ENCODE measurements at places on chromosomes 12 and 14.

- DNase-seq: no peak
Observed at GRCh38 chr12:85697003-85697402, 139.2 kb downstream of the RASSF9 start.

DNA sequence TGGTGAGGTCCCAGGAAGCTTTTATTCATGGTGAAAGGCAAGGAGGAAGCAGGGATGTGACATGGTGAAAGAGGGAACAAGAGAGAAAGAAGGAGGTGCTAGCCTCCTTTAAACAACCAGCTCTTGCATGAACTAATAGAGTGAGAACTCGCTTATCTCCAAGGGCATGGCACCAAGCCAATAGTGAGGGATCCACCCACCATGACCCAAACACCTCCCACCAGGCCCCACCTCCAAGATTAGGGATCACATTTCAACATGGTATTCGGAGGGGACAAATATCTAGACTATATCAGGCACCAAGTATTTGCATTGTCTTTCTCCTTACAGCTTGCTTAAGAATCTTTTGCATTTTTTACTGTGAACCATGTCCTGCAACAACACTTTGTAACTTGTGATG, 91.9 kb upstream of the DHRS4 start:
- no peak for DNase-seq

DNA sequence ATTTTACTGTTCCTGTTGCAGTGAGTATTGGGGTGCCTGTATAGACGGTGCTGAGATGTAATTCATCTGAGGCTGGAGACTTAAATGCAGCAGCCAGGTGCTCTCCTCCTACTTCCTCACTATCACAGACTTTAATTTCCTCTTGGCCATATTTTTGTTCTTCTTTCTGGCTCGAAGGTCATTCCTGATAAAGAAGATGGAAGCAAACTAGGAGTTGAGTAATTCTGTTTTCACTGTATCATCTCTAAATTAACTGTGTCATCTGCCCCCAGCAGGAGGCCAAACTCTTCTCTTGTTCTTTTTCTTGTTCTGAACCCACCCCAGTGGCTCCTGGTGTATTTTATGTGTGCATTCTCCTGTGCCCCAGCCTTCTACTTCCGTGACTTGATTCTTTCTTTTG, 141.7 kb upstream of the ARHGAP5 start:
- DNase-seq: no peak

GRCh38 chr12:96044943-96045290, 9.5 kb upstream of the LTA4H start:
- DNase-seq: no peak

- no peak for DNase-seq
Observed at GRCh38 chr12:62860501-62861411, 74.2 kb downstream of the PPM1H start.

DNA sequence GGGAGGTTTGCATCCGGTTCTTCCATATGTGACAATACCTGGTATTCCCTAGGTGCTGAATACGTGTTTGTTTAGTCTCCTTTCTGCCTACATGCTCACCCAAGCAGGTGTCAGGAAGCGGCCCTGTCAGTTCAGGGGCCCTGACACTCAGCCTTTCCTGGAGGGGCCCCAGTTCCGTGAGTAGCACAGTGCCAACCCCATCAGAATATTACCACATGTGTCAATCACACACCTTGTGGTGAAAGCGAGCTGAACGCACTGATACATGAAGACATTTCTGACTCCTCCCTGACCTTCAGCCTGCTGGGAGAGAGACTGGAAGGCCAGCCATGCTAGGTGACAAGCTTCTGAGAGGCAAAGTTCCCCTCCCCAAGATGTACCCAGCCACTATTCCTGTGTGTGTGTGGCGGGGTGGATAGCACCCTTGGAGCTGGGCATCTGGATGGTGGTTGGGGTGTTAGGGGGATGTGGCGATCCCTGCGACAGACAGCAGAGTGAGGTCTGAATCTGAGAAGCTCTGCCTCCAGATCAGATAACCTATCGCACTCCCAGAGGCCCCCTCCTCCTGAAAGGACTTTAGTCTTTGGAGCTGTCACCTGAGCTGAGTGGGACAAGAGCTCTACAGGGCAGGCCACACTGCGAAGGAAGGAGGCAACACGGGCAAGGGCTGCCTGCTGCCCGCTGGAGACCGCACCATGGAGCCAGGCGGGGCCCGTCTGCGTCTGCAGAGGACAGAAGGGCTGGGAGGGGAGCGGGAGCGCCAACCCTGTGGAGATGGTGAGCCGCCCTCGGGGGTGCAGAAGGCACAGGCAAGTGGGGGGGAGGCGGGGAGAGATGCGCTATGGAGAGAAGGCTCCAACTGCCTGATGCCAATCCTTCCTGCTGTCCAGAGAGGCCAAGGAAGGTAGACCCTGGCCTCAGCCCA, at the start of gene SOAT2:
Gene SOAT2, plus strand, starts transcription at position 604 of the 925 bp plus-strand sequence. Its CDS starts 92 bp downstream, at position 696.
- no peak for DNase-seq

DNA sequence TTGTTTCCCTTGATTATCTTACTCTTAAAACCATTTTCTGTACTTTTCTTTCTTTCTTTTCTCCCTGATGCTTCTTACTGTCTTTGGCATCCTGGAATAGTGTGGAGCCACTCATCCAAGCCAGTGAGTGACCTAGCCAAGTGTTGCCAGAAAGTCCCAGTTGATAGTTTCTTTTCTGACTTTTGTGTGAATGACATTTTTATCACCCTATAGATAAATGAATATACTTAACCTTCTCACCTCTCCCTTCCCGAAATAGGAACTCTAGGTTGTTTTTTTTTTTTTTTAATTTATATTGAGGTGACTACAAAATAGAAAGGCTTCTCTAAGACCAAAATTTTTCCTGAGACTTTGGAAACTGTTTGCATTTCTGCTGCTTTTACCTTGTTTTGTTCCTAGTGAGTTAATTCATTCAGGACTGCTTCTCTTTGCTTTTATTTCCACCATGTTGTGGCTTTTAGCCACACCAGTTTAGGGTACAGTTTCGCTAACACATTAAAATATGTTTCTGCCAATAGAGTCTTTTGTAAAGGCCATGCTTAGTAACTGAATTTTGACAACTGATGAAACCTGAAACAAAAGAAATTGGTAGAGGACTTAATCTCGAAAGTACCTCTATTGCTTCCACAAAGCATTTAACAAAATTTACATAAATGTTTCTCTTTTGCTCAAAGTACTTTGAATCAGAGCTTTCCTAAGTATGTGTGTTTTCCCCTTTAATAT, 194.6 kb downstream of the ERC1 start:
- DNase-seq: no peak

GRCh38 chr12:16346958-16347357, 487 bp upstream of the MGST1 start:
- no peak for DNase-seq

DNA sequence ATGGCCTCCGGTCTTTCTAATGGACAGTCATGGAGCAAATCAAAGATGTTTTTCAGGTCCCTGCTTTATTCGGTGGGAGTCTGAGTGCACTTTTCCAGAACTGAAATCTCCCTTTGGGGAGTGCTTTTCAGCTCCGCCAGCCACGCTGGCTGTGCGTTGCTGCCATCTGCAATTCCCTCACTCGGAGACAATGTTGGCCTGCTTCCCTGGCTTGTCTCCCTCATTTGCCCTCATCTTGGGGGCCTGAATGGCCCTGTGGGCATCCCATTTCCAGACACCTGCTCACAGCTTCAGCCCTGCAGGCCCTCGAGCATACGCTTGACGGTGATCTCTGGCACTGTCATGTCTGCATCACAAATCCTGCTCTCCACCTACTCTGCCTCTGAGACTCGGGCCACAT, 103.8 kb downstream of the CCDC92 start:
- DNase-seq: no peak

- DNase-seq: peak; percentile 67
Observed at GRCh38 chr14:90398315-90398839, 1.5 kb downstream of the CALM1 start.

DNA sequence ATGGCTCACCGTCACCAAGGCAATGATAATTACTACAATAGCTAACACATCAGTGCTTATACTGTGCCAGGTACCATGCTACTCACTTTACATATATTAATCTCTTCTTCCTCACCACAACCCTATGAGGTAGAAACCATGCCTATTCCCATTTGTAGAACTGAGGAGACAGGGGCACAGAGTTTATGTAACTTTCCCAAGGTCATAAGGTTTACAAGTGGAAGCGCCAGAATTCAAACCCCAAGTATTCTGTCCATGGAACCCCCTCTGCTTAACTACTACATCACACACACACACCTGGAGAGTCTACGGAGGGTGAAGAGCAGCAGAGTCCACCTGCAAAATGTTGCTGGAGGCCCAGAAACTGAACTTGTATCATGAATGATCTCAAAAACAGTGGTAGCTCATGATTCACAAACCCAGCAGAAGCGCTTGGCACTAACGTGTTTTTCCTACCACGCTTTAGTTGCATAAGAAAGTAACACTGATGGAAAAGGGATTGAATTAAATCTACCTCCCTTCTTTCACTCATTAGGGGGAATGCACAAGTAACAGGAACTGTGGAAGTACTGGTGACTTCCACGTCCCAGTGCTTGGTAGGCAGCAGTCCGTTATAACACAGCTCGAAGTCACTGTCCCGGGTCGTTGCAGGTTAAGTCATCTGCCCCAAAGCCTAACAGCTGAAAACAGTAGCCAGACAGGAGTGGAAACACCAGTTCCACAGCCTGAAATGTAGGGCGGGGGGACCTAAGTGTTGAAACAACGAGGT, 2.0 kb downstream of the ITPR2 start:
- peak; percentile 13 for DNase-seq

DNA sequence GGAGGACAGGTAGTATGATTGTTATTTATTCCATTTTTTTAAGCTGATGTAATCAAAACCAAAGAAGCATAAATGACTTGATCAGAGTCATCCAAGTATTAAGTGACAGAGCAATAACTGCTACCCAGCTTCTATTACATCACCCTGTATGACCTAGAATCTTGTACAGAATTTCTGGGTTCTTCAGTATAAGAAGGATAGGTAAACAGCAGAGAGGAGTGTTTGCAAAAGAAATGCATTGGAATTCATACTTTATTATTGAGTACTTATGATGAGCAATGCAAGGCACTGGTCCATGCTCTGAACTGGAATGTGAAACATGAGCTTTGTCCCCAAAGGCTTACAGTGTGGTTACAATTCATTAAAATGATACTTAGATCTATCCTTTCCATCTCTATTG, 916.8 kb downstream of the DIO2 start:
- DNase-seq: no peak

- no peak for DNase-seq
Observed at GRCh38 chr12:5784462-5785130, 160.5 kb downstream of the ANO2 start.

DNA sequence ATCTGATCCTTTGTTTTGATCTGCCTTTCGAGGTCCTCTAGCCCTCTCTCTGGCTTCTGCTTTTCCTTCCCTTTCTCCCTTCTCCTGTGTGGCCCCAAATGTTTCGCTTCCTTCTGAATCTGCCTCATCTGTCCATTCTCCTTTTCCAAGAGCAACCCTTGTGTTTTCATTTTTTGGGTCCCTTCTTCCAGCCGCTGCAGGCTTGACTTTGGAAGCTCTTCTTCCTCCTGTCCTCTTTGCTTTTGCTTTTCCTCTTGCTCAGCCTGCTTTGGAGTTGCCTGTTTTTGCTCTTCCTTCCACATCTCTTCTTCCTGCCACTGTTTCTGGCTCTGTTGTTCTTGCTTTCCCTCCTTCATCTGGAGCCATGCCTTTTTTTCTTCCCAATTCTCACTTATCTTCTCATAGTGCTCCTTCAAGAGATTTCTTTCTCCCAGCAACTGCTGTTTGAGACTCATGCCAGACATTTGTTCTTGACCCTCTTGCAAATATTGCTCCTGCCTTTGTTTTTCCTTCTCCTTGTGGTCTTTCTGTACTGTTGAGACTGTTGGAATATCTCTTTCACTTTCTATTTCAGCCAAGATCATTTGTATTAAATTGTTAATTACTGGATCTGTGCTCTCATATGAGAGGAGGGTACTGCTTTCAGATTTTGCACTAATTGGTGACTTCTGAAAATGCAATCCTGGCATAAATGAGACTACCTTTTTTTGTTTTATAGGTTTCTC, 42.4 kb downstream of the FAM186A start:
- no peak for DNase-seq

DNA sequence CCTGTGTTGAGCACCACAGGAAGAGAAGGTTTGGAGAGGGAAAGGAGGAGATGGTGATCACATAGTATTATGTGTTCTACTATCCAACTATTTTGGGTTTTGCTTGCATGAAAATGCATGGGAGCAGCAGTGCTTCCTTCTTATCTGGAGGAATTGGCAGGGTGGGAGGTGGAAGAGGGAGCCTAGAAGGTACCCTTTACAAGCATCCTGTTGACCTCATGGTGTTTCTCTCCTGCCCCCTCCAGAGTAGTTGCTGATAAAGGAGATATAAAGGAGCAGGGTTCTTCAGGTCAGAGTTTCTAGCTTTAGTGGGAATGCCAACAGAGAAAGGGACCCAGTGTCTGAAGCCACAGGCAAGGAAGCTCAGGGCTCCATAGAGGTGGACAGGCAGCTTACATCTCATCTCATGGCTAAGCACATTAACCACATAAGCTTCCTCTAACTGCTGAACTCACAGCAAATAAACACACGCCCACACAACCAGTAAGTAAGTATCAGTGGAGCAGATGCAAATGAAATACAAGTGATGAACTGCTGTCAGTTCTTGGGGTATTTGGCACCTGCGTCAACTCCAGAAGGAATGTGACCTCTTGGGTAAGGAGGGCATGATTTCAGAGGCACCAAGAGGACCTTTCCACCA, 174.2 kb upstream of the SLC38A2 start:
- DNase-seq: no peak

- no peak for DNase-seq
Observed at GRCh38 chr14:101103321-101103901, 199.9 kb upstream of the RTL1 start.

DNA sequence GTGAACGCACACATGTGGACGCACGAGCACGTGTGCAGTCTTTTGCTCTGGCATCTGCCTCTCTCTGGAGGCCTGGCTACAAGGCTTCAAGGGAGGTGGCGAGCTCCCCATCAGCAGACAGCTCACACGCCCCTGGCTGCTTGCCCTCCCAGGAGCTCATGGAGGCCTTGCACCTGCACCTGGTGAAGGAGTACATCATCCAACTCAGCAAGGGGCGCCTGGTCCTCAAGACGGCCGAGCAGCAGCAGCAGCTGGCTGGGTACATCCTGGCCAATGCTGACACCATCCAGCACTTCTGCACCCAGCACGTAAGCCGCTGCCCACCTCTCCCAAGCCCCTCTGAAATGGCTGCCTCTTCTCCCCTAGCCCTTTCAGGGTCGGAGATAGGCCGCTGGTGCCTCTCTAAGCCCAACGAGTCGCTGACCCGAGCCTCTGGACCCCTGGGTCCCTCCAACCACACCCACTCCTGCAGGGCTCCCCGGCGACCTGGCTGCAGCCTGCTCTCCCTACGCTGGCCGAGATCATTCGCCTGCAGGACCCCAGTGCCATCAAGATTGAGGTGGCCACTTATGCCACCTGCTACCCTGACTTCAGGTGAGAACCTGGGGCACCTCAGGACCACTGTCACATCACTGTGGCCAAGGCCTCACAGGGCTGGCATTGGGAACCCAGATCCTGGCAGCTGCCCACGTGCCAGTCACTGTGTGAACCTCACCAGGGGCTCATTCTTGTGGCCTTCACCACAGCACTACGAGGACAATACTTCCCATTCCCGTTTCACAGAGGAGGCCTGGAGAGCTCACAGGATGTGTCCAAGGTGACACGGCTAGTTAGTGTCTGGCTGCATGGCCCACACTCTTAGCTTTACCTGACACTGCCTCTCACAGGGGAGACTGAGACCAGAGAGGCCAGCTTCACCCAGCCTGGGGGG, 10.2 kb downstream of the TNFAIP2 start:
- no peak for DNase-seq

GRCh38 chr14:32366986-32367385, 37.9 kb downstream of the AKAP6 start:
- no peak for DNase-seq

All from natural killer cell (primary cell).